ENCODE measurements at places on chromosomes 11 and 22. TPM values are rescaled to one million over a fixed set of nuclear protein-coding genes. Genes with fewer than 3 reads are reported as not detected.

Gene NAALADL1
- 4.3 TPM for total RNA-seq

Gene CASP5
- total RNA-seq, result not detected

Gene CYTH4
- total RNA-seq, result not detected

DNA sequence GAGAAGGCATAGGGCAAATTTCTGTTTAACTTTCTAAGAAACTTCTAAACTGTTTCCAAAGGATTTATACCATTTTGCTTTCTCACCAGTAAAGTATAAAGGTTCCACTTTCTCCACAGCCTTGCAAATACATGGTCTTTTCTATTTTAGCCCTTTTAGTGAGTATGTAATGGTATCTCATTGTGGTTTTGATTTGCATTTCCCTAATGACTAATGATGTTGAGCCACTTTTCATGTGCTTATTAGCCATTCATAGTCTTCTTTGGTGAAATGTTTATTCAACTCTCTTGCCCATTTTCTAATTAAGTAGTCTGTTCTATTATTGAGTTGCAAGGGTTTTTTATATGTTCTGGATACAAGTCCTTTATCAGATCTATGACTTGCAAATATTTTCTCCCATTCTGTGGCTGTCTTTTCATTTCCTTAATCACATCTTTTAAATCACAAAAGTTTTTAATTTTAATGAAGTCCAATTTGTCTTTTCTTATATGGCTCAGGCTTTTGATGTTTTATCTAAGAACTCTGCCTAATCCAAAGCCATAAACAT is 83.8 kb upstream of the KCNQ1OT1 start:
- no peak for DNase-seq

Gene MS4A12
- total RNA-seq, result not detected

GRCh38 chr22:19874307-19875060 is 19.8 kb upstream of the GNB1L start:
- DNase-seq, result no peak

All from progenitor cell of endocrine pancreas (in vitro differentiated cells).